ENCODE measurements at places on chromosomes 4 and X.

GRCh38 chr4:186725469-186726425 lies 2.1 kb upstream of the FAT1 start:
- DNase-seq: peak; percentile 86

DNA sequence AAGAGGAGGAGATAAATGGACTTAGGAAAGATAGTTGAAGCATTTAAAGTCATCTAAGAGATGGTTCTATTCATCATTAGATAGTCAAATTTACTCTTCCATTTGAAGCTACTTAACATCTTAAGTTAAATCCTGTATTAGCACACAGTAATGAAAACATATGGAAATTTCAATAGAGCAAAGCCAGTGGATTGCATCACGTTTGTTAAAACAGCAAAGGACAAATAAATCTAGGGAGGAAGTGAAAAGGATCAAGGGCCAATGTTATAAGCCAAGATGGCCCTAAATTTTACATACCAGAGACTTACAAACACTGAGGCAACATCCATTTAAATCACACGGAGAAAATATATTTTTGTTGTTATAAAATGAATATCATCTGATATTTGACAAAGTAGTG lies 602.8 kb downstream of the INPP4B start:
- DNase-seq: peak; percentile 51

GRCh38 chr4:183443655-183444213 lies 702 bp upstream of the CDKN2AIP start:
- no peak for DNase-seq

DNA sequence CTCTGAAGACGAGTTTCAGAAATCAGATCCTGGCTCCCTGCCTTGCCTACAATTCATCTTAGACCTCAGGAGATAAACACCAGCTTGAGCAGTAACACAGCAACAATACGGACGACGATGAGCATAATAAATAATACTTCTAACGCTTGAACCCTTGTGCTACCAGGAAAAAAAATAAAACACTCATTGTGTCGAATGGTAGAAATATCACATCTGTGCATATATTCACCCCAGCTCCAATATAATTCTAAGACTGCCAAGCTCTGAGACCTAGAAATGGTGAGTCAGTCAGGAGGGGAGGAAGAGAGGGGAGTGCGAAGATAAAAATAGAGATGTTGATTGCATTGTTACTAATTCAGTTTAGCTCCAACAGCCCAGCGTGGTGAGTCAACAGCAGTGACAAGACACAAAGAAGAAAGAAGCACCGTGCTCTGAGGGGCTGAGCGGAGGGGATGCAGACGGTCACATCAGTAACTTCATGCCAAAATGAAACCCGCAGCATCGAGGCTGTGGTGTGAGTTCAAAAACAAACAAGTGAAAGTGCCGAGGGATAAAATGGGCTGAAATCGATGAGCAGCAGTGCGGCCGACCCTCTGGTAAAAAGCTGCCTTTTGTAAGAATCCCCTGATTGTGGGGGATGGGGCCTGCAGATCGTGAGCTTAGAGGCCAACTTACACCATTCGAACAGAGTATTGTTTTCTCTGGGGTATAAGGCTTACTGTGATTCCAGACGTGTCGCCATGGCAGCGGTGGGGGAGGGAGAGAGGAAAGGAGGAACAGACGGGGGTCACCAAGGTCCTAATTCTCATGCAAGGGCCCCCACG lies 150.4 kb downstream of the MGST2 start:
- DNase-seq: peak; percentile 68

DNA sequence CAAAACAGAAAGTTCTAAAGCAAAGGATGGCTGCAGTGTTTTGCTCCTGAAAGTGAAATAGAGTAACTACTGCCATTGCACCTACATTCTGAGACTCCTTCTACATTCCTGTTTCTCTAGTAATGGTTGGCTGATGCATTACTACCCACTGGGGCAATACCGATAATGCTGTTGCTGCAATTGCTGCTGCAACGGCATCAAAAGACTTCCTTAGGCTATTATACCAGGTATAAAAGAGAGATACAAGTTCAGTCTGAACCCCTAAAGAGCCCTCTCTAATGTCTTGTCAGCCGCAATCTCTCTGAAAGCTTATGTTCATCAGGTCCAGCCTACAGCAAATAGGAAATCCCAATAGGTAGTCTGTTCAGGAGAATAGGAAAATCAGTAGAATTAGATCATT lies 338.4 kb downstream of the PABPC4L start:
- DNase-seq: no peak

GRCh38 chrX:72115380-72115779 lies 16.3 kb downstream of the RTL5 start:
- no peak for DNase-seq

GRCh38 chrX:130896026-130896425 lies 7.0 kb downstream of the ENOX2 start:
- peak; percentile 1 for DNase-seq

GRCh38 chrX:130772105-130772775 lies 130.8 kb downstream of the ENOX2 start:
- peak; percentile 70 for DNase-seq

GRCh38 chr4:107470173-107470572 lies 249.9 kb downstream of the PAPSS1 start:
- DNase-seq: no peak

DNA sequence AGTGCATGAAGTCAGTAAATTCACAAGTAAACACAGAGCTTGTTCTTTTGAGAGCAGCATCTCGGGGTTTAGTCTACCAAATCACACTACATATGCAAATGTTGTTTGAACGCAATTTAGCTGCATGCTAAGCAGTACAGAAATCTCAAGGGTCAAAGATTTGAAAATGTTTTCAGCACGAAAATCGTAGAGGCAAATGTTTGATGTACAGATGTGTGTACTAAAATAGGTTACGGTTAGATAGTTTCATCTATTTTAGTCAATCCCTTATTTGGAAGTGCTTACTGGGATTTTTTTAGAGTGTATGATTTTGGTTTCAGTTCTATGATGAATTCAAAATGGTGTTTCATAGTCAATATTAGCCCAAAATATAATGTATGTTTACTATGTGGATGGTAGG lies 1928.2 kb upstream of the TENM3 start:
- DNase-seq: no peak

GRCh38 chr4:127006446-127006877 lies 626.3 kb upstream of the INTU start:
- peak; percentile 84 for DNase-seq

GRCh38 chrX:17597836-17598439 lies 139.4 kb upstream of the SCML1 start:
- peak; percentile 63 for DNase-seq

DNA sequence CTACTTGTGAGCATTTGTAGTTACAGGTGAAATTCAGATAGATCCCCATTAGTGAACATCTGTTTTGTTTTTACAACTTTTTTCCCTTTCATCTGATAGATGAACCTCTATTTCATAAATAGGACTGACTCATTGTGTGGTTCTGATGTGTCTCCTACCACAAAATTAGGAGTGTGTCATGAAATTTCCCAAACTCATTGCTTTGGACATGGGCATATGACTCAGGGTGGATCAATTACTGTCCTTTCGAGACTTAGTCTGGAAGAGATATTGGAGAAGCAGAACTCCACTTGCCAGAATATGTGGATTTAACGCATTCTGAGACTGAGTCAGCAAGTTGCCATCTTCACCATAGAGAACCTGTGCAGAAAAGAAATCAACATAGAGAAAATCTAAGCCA lies 53.5 kb upstream of the PCDH10 start:
- peak; percentile 38 for DNase-seq

- no peak for DNase-seq
Observed at GRCh38 chr4:152255437-152255836, 280.5 kb downstream of the FBXW7 start.

Measured in fibroblast of gingiva (primary cell).